ENCODE measurements at places on chromosomes 4 and X.

GRCh38 chr4:38132843-38133662, 172.9 kb downstream of the PTTG2 start:
- no peak for DNase-seq

DNA sequence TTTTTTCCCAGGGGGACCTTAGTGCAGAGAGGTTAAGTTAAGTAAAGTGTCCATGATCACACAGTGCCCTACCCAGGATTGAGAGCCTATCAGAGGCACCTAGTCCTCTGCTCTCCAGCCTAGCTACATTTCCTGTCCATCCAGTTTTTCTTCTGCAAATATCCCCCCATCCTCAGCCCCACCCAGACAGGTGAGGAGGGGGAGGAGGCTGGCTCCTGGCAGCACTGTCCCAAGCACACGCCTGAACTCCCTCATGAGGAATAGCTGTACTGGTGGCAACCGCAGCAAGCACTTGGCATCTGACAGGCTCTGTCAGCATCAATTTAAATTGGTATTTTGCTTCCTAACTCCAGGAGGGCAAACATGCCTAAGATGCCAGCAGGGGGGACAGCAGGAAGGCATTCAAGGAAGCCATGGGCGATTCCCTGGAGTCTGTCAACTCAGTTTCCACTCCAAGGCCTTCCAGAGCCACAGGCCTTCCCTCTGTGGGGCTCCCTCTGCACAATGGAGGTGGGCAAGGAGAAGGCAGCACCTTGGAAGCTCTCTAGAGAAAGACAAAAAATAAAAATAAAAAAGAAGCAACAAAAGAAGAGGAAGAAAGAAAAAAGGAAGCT, 6.4 kb upstream of the FRMPD3 start:
- DNase-seq, result no peak

DNA sequence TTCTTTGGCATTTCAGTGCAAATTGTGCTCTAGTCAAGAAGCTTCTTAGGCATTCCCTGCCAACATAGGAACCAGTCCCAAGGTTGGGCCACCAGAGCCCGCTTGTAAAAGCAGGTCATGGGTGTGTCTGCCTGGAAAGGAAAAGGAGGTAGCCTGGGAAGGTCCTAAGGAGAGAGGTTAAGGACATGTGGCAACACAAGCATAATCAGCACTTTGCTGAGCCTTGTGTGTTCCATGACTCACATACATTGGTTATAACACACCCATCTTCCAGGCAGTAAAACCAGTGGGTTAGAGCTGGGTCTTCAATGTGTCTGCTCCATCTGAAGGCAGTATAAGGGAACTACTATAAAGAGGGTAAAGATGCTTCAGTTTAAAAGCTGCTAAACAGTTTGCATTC, 165.0 kb downstream of the FHIP1A start:
- no peak for DNase-seq

GRCh38 chr4:41795796-41796385, 47.4 kb upstream of the PHOX2B start:
- DNase-seq, result no peak

- DNase-seq, result peak; percentile 55
These were observed 102.3 kb upstream of the MTM1 start for GRCh38 chrX:150465881-150466775.

DNA sequence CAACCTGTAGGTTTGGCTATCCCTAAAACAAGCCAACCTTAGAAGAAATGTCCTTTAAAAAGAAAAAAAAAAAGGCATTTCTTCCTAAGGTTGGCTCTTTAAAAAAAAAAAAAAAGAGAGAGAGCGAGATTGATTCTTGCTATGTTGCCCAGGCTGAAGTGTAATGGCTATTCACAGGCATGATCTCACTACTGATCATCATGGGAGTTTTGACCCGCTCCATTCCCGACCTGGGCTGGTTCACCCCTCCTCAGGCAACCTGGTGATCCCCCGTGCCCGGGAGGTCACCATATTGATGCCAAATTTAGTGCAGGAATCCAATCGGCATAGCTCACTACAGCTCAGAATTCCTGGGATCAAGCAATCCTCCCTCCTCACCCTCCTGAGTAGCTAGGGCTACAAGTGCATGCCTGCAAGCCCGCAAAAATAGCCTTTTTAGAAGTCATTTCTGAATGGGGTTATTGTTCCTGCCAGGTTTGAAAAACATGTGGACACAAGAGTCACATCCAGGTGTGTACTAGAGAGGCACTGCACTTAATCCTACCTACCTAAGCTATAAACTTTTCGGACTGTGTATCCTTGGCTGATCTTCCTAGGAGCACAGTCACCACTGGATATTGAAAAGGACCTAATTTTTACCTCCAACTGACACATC, 61.4 kb upstream of the ZCCHC13 start:
- DNase-seq, result no peak

Data from coronary artery (tissue), 2 donors.